ENCODE measurements at places on chromosomes 4 and X.
A peak's percentile ranks its signal among the peaks of the same experiment; 100 is the strongest.

DNA sequence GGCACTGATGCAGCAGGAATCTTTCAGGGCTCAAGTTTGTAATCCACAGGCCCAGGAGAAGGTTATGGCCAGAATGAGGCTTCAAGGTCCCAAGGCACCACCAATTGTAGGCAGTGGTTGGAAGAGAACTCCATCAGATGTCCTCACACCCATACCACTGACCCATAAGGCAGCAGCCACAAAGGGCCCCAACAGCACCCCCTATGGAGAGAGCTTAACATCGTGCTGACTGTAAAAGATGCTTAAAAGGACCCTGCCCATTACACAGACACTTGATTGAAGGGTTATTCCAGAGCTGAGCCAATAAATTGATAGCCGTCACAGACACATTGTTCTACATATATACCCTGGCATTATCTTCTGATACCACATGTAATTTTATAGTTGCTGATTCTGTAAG, 113.7 kb downstream of the SOWAHB start:
- no peak for DNase-seq

DNA sequence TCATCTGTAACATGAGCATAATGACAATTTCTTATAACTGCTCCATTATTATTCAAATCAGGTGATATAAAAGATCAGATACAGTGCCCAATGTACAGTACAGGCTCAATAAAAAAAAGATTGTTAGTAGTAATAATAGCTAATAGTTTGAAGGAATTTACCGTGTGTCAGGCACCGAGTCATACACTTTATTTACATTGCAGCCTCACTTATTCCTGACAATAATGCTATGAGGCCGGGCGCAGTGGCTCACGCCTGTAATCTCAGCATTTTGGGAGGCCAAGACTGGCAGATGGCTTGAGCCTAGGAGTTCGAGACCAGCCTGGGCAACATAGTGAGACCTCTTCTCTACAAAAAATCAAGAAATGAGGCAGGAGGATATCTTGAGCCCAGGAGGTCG, 10.1 kb upstream of the MAP7D3 start:
- DNase-seq = no peak

DNA sequence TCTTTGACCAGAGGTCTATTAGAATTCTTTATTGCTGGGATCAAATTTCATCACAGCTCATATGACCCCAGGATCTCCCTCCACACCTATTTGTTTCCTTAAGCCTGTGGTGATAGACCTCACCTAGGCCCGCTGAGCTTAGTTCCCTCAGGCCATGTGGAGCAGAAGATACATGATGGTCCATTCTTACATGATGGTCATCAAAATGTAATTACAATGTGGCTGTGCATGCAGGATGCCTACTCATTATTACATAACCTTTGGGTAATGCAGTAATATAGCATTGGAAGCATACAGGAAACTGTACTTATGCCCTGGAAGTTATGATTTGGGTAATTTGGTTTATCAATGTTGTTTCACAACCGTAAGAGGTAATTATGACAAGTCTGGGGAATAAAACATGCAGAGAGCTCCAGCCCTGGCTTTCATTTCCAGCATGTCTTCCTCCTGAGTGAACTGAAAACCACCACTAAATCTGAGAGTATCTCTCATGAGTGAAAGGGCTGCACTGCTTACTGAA, 67.0 kb upstream of the AGA start:
- DNase-seq = no peak

GRCh38 chr4:130995988-130996387, 1900.0 kb downstream of the C4orf33 start:
- no peak for DNase-seq

DNA sequence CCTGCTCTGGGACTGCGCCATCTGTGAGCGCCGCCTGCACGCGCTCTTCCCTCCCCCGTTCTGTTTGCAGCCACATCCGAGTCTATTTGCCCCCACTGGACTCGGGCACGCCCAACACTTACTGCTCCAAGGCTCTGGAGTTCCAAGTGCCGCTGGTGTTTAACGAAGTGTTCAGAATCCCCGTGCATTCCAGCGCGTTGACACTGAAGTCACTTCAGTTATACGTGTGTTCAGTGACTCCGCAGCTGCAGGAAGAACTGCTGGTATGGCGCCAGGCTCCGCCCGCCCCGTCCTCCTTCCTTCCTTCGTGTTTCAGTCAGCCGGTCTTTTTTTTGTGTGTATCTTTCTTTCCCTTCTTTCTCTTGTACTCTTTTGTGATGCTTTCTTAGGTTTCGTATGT, 30.7 kb upstream of the CLCN4 start:
- DNase-seq = no peak

DNA sequence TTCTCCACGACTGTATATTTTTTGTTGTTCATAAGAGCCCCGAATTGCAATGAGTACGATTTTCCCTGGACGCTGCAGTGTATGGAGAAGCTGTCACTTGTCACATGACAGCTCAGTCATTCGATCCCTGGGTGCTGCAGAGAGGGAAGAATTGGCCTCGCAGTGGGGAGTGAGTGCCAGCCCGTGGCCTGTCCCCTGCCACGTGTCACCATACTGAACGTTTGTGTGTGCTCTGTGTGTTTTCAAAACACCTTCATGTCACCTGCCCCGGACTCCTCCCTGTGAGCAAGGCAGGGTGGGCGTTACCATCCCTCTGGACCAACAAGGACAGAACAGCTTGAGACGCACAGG, 77.9 kb downstream of the TBL1X start:
- DNase-seq = no peak

DNA sequence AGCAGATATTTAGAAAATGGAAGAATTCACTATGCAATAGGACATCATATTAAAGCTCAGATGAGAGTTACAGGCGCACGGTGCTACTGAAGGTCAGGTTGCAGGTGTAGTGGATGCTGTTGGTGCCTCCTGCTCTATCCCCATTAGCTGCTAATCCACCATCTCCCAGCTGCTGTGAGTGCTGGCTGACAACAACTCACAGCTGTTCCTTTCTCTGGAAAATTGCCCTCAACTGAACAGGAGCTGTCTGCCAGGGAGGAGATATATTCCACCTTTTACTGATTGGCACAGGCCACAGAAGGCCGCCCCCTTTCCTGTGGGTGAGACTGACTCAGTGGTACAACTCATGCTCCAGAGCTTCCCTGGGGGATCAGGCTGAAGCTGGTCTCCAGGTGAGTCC, 48.7 kb downstream of the UCHL1 start:
- DNase-seq = no peak

DNA sequence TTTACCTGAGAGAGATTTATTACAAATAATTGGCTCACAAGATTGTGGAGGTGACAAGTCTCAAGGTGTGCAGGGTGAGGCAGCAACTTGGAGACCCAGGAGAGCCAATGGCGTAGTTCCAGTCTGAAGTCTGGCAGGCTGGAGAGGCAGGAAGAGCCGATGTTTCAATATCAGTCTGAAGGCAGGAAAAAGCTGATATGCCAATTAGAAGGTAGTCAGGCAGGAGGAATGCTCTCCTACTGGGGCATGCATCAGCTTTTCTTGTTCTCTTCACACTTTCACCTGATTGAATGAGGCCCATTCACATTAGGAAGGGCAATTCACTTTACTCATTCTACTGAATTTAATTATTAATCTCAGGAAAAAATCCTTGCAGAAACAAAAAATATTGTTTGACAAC, 1351.7 kb upstream of the ADGRL3 start:
- DNase-seq = no peak

DNA sequence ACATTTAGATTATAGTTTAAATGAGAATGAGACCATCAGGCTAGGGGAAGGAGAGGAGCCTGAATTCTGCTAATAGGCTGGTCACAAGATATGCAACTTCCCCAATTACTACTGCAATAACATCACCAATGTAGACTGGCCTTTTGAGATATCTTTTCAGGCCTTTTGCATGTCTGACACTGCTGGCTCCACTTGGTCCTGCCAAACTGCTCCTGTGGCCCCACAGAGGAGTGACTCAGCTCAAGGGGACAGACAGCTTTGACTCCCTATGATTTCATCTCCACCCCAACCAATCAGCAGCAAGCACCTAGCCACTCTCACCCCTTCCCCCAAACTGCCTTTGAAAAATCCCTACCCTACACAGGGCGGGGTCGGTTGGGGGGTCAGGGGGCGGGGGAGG, 22.8 kb downstream of the GPRIN3 start:
- no peak for DNase-seq

GRCh38 chrX:44817029-44817428, 26.8 kb upstream of the DUSP21 start:
- DNase-seq = no peak

- DNase-seq = no peak
These were observed 141.5 kb downstream of the RPS6KA6 start for GRCh38 chrX:84046403-84046984.

- DNase-seq = no peak
These were observed 22.1 kb downstream of the GABRB1 start for GRCh38 chr4:47053485-47053884.

- DNase-seq = peak; percentile 25
These were observed 769 bp downstream of the TCEAL1 start for GRCh38 chrX:103629318-103630170.

- no peak for DNase-seq
These were observed 245.8 kb upstream of the GK2 start for GRCh38 chr4:79653871-79654270.

DNA sequence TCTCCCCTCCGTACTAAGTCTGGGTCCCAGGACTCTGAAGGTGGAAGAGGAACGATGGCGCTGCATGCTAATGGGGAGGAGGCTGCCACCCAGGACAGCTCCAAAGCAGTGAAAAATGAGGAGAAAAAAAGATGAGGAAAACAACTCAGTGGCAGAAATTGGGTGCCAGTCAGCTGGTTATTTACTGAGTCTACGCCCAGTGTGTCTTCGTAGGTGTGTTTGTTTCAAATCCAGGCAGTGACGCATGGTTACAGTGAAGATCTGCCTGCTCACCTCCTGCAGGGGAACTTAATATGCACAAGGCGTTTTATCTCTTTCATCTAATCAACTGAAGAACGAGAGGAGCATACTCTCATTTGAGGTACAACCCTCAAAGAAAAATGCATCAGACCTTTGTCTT, 70.9 kb upstream of the FBXW7 start:
- no peak for DNase-seq

DNA sequence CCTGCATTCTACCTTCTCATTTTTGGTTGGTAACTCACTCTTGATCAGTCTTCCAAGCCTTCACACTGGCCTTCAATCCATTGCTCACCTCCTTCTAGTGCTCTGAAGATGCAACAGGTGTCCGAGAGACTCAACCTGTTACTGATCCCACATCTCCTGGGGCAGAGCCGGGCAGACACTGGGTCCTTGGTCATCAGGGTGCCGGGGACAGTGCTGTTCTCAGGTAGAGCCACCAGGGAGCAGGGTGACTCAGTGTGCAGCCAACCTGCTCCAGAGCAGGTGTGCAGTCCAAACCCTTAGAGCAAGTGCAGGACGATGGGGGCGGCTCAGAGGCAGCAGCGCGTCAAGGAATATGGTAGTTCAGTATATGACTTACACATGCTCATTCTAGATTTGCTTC, 188.4 kb downstream of the DHX15 start:
- DNase-seq = no peak

GRCh38 chrX:150506486-150506885, 61.9 kb upstream of the MTM1 start:
- no peak for DNase-seq

DNA sequence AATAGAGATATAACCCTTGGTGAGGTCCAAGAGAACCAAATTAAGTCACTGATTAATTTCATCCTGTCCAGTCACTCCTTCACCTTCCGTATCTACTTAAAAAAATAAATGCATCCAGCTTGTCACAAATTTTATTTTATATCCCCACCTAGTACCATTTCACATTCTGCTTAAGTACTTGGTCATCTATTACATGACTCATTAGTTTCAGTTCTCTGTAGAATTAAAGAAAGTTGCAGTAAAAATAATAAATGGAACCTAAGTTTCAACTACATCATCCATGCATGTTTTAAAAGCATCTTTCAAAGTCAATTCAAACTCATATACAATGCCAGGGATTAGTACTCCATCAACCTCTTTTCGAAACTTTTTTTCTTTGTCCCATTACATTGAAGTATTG, 130.2 kb downstream of the SH2D1A start:
- no peak for DNase-seq

- DNase-seq = no peak
These were observed 27.8 kb upstream of the PSAPL1 start for GRCh38 chr4:7462509-7462971.

DNA sequence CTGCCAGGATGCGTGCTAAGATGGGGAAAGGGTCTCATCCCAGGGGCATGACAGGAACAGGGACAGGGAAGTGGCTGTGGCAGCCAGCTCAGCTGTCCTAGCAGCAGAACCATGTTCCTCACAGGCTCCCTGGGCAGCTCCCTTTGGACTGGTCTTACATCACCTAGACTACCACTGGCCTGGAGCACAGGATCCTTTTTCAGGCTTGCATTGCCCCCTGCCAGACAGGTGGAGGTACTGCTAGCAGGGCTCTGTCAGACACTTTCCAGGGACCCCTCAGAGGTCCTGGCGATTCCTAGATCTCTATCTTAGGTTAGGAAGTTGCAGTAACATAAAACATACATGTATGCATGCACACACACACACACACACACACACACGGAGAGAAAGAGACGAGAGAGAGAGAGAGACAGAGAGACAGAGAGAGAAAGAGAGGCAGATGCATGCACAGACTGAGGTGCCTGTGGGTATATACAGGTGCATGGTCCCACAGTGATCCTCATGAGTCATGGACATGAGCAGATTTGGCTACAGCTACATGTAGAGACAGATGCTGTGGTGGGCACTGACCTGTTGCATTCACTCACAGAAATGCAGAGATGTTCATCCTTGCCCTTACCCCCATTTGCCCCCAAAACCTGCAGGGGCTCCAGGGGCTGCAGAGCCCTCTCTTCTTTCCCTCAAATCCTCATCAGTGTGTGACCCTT, 63.6 kb downstream of the STARD8 start:
- DNase-seq = peak; percentile 21

- no peak for DNase-seq
These were observed 8.8 kb downstream of the ZAR1 start for GRCh38 chr4:48498895-48499294.

DNA sequence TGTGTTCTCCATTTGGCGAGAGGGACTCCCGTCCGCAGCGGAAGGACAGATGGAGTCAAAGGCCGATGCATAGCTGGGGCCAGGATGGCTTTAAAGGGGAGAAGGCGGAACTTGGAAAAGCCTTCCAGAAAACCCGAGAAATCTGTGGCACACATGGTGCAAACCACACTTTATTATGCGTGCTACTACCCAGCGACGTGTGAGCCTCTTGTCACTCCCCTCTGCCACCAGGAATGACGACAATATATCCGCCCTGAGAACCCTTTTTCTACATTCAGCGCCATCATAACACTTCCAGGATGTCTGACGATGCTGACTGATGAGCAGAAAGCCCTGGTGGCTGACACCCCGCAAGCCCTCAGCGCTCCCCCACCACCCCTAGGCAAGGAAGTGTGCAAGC, 689 bp upstream of the DCHS2 start:
- DNase-seq = no peak

- no peak for DNase-seq
These were observed 190.9 kb downstream of the GABRB1 start for GRCh38 chr4:47222276-47222675.

GRCh38 chr4:68240620-68241019, 4.9 kb downstream of the TMPRSS11B start:
- no peak for DNase-seq
